Stimulated activated CD8-positive, alpha-beta memory T cell treated with anti-CD3 and anti-CD28 coated beads, Interleukin-2, amount 100 ng/mL, for 1 hour (primary cell): ENCODE measurements at places on chromosomes 13 and 19.

- no peak for DNase-seq
Observed at GRCh38 chr19:51124729-51125128, at the start of gene SIGLEC9. Gene SIGLEC9, plus strand, starts transcription at chr19:51124906. Its CDS starts 69 bp downstream, at chr19:51124975.

DNA sequence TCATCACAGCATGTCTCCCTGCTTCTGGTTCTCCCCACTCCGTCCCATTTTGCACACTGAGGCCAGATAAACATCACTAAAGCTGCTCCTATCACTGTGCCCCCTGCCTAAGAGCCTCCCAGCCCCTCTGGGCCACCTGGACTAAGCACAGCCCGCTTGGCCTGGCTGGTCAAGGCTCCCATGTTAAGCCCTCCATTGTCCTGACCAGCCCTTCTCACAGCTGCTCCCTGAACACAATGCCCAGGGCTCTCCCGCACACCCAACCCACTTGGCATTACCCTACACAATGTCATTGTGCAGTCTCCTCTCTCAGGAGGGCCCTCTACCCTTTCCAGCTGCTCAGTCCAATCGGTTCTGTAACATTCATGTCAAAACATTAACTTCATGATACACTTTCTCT is 133.4 kb downstream of the NUFIP1 start:
- DNase-seq, result no peak

DNA sequence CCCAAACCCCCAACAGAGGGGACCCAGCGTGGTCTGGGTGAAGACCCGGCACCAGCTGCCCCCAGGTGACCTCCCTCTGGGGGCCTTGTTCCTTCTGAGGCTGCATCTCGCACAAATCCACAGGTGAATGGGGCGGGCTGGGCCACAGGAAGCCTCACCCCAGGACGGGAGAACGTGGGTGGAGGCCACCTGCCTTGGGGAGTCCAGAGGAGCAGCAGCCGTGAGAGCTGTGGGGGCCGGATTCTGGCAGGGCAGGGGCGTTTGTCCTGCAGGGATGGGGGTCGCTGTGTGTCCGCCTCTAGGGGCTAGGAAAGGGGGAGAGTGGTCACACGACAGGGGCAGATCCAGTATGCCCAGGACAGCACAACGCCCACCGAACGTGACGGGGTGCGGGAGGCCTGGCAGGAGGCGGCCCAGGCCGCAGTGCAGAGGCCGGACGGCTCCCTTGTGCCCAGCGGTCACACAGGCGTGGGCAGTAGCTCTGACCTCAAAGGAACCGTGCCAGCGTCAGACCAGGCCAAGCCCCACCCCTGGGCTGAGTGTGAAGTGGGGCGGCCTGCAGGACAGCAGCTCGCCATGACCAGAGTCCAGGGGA is 6.7 kb downstream of the POLR2E start:
- DNase-seq, result no peak

GRCh38 chr13:98239162-98240076 is 62.4 kb upstream of the RNF113B start:
- DNase-seq, result no peak

- no peak for DNase-seq
Observed at GRCh38 chr13:98150832-98151479, 8.1 kb downstream of the FARP1 start.

- no peak for DNase-seq
Observed at GRCh38 chr13:35514801-35515502, 38.5 kb upstream of the MAB21L1 start.
